ENCODE measurements at places on chromosomes 2 and 18.

DNA sequence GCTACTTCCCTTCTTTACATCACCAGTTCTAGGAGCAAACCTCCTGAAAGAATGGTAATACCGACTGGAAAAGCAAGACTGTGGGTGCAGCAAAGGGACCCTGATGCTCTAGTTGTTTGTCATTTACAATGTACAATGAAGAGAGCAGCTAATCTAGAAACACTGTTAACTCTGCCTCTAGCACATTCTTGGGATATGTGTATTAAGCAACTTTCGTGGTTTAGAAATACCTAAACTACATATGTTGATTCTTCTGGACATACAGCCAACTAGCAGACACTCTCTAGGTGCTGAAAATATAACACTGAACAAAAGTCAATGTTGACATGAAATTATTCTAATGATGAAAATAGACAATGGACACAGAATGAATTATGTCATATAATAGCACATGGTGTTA, 440.3 kb upstream of the MC4R start:
- no peak for DNase-seq

- DNase-seq = peak; percentile 12
Measured at GRCh38 chr2:239881561-239882320, 143.4 kb downstream of the NDUFA10 start.

GRCh38 chr2:38016219-38016618, 59.7 kb downstream of the CYP1B1 start:
- DNase-seq = no peak

DNA sequence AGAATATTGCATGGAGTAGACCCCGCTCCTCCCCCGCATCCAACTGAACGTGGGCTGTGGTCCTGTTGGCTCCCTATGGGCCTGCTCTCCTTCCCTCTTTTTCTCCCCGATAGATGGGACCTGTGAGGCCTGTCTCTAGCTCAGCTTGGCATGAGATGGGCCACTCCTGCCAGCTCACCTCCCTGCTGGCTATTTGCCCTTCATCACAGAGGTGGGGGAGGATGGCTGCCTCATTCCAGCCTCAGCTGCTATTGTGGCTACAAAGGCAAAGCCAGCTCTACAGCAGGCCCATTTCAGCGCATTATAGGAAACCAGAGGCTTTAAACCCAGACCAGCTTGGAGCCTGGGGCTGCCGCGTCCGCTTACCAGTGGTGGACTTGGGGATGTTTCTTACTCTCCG, 313.9 kb downstream of the GBX2 start:
- DNase-seq = no peak

DNA sequence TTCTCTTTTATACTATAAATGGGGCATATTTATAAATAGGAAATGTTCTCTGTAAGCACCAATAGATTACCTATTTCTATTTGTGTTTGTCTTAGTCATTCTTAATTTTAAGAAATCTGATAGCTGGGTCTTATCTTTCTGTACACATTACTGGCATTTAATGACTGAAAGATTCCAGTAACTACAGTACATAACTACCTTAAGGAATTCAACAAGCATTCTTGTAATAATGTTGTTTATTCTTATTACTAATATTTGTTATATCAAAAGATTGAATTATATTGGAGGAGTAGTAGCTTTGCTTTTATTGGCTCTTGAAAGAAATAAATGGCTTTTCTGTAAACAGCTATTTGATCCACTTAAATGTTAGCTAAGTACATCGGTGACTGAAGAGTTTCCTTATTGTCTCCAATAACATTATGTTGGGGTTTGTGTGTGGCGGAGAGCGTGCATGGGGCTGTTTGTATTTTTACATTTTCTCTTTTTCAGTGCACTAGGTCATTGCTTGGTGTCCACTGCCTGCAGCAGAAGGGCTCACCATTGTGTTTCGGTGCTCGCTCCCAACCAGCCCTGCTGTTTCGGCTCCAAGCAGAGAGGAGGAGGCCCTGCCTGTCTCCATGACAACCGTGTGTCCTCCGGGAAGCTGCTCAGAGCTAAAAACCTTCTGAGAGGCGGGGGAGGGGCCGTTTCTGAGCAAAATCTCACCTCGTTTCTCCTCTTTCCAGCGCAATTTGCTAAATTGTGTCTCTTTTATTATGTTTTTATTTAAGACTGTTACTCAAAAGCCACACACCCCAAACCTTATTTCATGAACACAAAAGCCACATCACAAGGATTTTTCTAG, 112.5 kb upstream of the SLC38A11 start:
- DNase-seq = no peak

DNA sequence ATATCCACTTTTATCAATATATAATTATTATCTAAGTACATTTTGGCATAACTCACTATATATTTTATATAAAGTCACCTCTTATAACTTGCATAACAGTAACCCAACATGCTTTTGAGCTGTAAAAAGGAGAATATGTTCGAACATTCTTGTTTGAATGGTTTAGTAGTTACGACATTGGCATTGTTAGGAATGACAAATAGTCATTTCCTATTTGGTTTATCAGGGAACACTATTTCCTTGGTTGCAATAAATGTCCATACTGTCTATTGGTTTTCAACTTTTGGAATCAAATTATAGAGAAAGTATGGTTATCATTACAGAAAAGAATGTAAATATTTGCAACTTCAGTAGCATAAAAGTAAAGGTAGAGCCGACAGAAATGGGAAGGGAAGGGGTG, 124.1 kb downstream of the PARD3B start:
- no peak for DNase-seq

- peak; percentile 44 for DNase-seq
Measured at GRCh38 chr18:55220523-55220922, 261.3 kb upstream of the CCDC68 start.

GRCh38 chr2:233468047-233468740, 98.4 kb downstream of the USP40 start:
- DNase-seq = no peak

GRCh38 chr2:18791172-18791797, 201.9 kb upstream of the NT5C1B start:
- no peak for DNase-seq

DNA sequence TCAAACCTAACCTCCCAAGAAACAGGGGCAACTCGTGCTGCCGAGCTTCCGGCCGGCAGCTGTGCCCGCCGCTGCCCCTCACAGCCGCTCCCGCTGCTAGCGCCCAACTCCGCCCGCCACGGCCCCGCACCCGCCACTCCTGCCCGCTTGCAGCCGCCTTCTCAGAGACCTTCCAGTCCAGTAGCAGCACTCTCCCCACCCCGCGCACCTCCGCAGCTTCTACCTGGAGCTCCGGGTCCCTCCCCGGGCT, 722 bp upstream of the C2orf15 start:
- DNase-seq = no peak

GRCh38 chr2:232104076-232104646, 142.6 kb downstream of the DIS3L2 start:
- DNase-seq = no peak

DNA sequence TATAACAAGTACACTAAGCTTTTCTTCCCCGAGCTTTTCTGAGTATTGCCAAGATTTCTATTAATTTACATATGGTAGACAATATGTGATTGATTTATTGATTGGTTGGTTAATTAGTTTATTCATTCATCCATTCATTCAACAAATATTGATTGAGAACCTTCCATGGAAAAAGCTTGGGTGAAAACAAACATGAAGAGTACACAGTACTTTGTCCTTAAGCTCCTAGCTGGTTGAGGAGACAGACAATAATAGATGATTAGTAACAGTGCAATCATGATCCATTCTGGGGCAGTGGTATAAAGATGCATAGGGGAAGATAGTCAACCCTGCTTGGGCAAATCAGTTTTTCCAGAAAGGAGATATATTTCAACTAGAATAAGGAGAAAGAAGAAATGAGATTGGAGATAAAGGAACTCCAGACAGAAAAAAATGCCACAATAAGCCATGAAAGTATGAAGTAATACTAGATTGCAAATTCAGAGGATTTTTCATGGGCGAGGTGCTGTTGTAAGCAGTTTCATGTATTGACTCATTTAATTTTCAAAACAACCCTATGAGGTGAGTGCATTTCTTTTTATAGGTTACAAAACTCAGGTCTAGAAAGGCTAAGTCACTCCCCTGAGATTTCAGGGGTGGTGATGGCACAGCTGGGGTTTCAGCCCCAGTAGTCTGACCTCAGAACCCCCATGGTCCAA, 129.5 kb downstream of the RND3 start:
- no peak for DNase-seq

DNA sequence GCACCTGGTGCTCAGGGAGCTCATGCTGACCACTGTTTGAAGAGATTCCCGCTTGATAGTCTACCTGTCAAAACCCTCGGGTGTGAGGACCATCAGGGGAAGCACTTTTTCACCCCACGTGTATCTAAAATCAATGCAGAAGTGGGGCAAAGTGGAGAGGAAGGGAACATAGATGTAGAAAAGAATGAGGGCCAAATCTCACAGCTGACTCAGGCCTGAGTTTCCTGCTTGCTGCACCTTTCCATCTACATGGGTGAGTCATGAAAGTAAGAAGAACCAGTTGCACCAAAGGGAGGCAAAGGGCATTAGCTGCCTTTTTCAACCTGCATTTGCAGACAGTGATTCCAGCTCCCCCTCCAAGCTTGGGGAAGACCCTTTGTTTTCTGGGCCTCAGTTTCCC, 100.2 kb upstream of the MYCN start:
- DNase-seq = no peak

- DNase-seq = no peak
Measured at GRCh38 chr18:49061239-49061990, 110.7 kb upstream of the SMAD7 start.

- DNase-seq = no peak
Measured at GRCh38 chr2:223101340-223102039, 49.5 kb downstream of the KCNE4 start.

GRCh38 chr2:176936410-176936809, 276.2 kb upstream of the HNRNPA3 start:
- DNase-seq = no peak

DNA sequence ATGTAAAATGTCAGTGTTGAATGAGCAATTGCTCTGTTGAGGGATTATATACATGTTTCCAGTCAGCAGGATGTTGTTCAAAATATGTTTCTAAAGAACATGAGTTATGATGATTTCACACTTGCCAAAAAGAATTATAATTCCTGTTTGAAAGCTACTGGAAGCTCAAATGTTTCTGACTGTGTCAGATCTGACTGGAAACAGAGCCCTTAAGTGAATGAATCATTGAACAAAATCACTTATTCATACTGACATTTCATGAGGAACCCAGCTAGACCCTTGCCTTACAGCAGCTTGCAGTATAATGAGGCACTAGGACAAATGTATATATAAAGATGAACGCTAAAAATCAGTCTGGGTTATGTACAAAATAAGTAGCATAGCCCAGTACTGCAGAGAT, 35.4 kb upstream of the ITGAV start:
- no peak for DNase-seq

All from Karpas-422 (cell line).